ENCODE measurements at places on chromosomes 4 and X.

DNA sequence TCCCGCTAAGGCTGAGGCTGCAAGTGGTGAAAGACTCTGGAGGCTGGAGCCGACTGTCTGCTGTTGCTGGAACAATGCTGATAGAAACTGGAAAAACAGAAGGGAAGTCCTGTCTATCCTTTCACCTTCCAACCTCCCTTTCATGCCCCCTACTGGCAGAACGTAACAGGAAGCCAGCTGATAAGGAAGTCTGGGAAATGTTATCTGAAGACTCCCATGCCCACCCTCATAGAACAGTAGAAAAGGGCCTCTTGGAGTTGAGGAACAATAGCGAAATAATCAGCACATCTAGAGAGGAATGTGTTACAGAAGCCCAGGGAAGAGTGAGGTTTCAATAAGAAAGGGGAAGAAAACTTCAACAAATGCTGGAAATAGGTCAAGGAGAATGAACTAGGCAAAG is 117.1 kb upstream of the DKK2 start:
- no peak for DNase-seq

DNA sequence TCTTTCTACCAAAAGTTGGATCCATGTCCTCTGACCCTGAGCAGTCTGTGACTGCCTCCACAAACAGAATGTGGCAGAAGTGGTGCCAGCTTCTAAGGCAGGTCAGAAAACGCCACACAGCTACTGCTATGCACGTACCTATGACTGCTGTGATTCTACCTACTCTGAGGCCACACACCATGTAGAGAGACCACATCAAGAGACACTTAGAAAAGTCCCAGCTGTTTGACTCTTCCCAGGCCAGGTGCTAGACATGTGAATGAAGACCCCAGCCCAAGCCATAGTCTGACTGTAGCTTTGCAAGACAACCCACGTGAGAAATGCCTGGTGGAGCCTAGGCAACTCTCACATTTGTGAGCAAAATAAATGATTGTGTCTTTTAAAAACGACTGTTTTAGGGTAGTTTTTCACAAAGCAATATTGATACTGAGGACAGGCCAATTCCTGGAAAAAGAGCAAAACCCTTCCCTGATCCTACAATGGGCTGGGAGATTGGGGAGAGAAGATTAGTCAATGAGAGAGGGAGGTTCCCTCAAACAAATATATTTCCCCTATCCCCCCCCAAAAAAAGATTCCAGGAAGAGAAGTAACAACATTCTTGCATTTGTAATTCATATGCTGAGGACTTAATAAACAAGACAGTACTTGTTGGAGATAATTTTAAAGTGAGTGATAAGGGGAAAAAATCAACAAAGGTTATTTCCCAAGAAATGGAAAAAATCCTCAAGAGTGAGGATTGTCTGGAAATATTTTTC is 33.3 kb downstream of the FRYL start:
- no peak for DNase-seq

GRCh38 chrX:129823115-129823514 is 20.6 kb downstream of the ZDHHC9 start:
- no peak for DNase-seq

- no peak for DNase-seq
Observed at GRCh38 chrX:31808357-31808756, 736.5 kb upstream of the FTHL17 start.

- DNase-seq, result no peak
Observed at GRCh38 chr4:87258677-87259076, 38.3 kb upstream of the KLHL8 start.

DNA sequence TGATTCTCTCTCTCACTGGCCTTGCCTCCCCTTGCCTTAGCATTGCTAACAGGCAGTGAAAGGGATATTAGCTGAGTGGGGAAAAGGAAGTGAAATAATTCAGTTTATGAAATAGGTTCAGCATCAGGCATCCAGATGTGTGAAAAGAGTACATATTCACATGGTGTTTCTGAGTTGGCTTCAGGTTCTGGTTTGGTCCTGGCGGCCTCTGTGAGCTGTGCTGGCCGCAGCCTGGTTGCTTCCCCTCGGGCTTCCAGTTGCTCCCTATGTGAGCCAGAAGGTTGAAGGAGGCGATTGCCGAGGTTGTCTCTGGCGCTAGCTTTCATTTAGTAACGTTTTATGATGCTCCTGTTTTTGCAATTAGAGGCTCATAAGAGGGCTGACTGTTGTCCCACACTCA is 99.1 kb upstream of the TLR2 start:
- DNase-seq, result no peak

GRCh38 chr4:46081674-46082073 is 42.2 kb downstream of the GABRG1 start:
- DNase-seq, result no peak

DNA sequence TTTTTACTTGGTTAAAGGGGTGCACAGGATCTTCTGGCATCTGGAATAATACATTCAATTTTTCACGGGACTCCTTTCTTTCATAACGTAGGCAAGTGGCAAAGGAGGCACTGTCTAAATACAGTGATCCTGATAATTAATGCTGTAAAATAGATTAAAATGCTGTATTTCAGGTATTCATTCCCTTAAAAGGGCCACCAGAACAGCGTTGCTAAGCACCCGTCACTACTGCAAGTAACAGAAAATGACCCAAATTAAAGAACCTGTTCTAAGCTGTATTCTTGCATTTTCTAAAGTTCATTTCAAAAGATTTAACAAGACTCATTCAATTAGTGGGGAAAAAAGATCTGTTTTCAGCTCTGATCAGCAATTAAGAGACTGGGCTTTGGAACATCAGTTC is 208.2 kb downstream of the TENM3 start:
- no peak for DNase-seq

All from ecto neural progenitor cell (in vitro differentiated cells).